ENCODE measurements at places on chromosomes 7 and 10.

GRCh38 chr10:63901881-63902280, 380.7 kb downstream of the REEP3 start:
- no peak for DNase-seq

- DNase-seq = no peak
These were observed at the start of gene CYP3A5 for GRCh38 chr7:99679400-99680191. CYP3A5 (minus strand) TSS chr7:99679996; CDS start chr7:99679896, 100 bp downstream.

DNA sequence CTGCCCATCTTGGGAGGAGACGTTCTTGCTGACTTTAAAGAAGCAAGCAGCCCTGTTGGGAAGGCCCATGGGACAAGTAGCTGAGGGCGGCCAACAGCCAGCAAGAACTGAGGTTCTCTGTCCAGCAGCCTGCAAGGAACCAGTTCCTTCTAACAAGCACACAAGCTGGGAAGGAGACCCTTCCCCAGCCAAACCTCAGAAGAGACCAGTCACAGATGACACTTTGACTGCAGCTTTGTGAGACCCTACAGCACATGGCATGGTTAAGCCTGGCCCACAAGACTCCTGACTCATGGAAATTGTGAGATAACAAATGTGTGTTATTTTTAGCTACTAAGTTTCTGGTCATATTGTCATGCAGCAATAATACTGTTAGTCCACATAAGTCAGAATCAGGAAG, 99.9 kb downstream of the PRLHR start:
- DNase-seq = no peak

DNA sequence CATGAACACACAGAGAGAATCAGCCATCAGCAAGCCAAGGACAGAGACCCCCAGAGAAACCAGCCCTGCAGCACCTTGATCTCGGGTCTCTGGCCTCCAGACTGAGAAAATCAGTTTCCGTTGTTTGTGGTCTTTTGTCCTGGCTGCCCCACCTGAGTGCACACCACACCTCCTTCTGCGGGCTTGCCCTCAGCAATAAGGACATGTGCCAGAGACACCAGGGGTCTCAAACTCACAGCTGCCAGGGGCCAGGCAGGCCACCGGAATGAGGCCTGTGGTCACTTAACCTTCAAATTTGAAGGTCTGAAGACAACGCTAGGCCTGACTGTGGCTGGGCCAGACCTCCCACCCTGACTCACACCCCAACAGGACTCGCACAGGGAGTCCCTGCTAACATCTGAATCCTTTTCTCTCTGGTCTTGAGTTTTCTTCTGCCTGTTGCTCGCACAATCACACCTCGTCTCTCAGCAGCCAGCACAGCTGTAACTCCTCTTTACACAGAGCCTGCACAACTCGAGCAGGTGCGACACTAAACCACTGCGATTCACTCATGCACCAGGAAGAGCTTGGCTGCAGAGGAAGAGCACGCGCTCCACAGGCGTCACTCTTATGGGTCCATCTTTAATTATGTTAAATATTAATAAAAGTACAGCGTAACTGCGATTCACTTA, 86.2 kb downstream of the CHST15 start:
- DNase-seq = no peak

DNA sequence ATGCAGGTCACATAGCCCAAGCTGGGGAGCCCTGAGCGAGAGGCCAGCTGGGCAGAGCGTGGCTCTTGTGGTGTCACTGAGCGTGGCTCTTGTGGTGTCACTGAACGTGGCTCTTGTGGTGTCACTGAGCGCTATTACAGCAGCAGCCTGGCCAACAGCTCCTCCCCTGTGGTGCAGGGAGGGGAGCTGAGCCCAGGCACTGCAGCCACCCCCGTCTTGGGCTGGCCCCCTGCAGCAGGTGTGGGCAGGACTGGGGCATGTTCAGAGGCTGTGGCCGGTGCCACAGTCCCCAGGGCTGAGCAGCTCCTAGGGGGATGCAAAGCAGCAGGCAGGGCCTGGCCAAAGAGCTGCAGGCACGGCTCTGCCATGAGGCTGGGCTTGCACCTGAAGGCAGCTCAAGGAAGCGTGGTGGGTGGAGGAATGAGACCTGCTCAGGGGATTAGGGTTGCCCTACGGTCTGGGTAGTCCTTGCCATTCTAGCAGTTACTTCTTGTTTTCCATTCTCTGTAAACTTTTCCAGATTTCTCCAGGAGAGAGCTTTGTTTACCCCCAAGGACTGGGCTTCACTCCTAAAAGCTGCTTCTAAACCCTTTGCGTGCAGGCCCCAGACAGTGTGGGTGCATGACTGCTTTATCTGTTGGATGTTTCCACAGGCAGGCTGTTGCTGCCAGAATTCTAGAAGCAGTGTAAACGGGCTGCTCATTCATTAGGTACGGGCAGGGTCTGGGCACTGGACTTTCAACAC, 29.2 kb downstream of the ZNF783 start:
- DNase-seq = no peak

GRCh38 chr10:95496246-95496911, 64.8 kb downstream of the SORBS1 start:
- no peak for DNase-seq

GRCh38 chr7:100393233-100393905, 20.1 kb downstream of the PILRA start:
- DNase-seq = no peak

GRCh38 chr7:99290980-99291607, 18.5 kb downstream of the MYH16 start:
- DNase-seq = no peak

DNA sequence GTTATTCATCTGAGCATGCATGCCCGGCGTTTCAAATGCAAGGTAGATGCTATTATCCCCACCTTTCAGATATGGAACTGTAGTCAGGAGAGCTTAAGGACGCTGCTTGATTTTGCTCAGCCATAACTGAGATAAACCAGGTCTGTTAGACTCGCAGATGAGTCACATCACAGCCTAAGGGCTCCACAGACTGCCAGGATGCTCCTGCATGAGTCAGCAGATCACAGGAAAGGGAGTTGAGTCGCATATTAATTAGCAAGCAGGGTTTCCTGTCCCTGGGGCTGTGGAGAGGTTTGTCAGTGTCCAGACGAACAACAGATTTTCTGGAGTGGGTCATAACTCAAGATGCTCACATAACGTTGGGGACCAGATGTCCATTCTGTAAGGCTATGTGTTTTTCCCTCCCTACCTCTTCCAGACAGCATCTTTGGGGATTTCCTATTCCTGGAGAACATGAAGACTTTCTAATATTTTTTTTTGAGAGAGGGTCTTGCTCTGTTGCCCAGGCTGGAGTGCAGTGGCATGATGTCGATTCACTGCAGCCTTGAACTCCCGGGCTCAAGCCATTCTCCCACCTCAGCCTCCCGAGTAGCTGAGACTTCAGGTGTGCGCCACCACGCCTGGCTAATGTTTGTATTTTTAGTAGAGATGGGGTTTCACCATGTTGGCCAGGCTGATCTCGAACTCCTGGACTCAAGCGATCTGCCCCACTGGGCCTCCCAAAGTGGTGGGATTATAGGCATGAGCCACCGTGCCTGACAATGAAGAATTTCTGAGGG, 36.7 kb downstream of the PFKFB3 start:
- peak; percentile 95 for DNase-seq

DNA sequence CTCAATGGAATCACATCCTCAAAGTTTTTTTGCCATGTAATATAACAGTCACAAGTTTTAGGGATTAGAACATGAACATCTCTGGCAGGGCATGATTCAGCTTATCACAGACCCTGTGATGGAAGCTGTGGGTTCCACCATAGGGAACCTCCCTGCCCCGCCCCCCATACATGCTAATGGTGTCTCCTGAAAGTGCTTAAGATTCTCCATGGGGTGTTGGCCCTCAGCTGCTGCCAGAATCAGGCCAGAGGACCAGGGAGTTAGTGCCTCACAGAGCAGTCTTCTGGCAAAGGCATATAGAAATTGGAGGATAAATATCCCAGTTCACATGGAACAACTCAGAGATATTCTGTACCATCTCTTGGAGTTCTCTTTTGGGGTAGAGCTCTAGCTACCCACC, 119.4 kb downstream of the RAB11FIP2 start:
- DNase-seq = no peak

DNA sequence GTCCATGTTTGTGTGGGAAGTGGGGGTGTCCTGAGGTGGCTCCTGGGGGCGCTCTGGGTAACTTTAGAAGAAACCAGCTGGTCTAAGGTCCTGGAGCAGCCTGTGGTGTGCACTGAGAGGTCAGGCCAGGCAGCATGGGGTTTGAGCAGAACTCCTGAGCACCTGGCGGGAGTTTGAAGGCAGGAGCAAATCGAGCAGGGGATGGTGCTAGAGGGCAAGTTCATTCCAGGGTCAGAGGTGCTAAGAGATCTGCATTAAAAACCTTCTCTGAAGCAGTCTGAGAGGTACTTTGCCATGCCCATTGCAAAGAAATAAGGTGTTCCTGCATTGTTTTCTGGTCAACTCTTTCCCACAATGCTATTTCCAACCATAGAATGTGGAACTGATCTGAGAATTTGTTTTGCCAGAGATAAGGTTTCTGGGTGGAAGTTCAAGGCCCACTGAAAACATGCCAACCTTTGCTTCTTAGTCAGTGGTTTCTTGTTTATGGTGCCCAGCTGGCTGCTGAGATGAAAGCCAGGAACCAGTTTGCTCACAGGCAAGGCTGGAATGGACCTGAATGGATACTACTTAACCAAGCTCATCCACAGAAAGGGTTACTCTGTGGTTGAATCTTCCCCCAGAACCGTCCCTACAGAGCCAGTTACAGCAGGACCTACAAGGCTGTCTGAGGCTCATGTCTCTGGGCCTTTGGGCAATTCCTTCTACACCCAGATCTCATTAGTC, 136.3 kb upstream of the TMEM72 start:
- no peak for DNase-seq
